Globus pallidus (tissue), 1 donor: ENCODE measurements at places on chromosomes 11 and 22.

DNA sequence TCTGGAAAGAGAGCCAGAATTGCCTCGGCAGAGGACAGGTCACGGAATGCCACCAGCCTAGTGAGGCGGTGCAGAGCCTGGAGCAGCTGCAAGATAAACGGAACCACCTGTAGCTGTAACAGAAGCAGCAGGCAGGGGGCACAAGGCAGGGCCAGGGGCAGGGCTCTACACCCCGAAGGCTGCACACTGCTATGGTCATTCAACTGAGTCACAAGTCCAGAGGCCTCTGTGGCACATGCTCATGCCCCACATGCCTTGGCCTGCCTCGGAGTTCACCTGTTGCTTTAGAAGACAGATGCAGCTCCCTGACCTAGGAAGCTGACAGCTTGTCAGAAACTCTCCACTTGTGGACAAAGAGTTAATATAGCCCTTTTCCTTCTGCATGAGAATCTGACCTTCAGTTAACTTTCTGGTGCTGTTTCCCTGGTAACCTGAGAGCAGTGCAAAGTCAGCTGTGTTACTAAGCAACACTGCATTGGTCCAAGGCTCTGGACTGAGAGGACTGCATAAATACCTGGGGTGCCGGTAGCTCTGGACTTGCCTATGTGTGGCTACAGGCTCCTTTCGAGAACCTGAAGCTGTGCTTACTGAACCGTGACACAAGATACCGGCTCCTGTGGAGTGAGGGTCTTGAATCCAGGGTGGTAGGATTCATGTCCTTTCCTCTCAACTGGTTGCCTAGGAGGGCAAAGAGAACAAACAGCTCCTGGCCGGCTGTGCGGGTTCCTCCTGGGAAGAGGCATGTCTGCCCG, 10.5 kb downstream of the COMMD9 start:
- no peak for DNase-seq

GRCh38 chr11:15216678-15217077, 102.0 kb downstream of the INSC start:
- DNase-seq = no peak

DNA sequence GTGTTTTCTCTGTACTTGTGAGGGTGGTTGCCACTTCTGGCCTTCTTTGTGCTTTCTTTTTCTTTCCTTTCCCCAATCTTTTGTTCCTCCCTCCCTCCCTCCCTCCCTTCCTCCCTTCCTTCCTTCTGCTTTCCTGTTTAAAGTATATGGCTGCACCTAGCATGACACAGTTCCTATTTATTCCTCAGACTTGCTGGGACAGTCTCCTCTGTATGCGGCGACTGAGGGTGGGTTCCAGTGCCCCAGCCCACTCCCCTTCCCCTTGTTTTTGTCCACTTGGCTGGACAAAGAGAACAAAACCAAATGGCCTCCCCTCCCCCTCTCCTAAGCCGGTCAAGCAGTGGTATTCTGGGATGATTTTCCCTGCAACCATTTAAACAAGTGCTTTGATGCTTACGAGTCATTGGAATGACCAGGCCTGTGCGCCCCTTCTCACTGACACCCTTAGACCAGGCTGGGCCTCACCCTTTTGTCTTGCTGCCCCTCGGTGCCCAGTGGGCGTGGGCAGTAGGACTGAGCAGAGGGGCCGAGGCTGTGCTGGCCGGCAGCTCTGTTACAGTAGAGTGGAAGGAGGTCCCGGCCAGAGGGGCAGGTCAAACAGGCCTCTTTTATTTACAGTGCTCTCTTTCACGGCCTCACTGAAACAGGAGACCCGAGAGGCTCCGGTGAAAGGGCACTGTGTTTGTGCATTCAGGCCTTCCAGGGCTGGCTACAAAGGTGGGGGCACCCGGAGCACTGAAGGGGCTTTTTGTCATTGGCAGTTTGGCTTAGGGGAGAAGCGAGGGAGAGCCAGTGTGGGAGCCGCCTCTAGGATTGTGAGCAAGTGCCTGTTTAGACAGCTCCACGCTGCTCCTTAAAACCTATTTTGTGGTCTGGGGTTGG, 32.2 kb downstream of the ZBTB16 start:
- peak; percentile 63 for DNase-seq

DNA sequence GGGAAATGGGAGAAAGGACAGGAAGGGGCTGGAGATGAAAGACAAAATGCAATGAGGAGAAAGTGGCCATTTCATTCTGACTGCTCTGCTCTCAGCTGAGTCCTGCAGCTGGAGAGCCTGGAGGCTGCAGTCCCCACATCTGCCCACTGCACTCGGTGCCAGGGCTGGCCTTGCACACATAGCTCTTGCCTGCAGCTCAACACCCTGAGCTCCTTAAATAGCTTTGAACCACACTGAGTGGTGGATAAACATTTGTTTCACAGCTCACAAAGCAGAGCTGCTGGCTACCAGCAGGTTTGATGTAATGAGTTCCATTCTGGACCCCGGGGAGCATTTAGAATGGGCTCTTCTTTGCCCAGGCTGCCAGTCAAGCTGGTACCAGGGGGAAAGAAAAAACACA, 426.1 kb upstream of the CADM1 start:
- no peak for DNase-seq

DNA sequence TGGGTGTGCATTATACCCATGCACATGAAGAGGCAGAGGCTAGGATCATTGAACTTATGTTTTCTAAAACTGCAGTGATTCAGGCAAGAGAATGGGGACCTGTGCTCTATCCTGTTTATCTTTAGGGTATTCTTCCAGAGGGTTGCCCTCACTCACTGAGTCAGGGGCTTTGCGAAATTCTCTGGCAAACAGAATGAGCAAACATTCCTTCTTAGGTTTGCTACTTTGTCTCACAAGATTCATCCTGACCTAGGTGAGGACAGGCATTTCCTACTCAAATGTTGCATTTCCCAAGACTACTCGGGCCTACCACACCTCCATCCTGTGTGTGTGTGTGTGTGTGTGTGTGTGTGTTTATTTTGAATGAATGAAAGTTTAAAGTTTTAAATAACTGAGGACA, 2.7 kb upstream of the EIF3M start:
- no peak for DNase-seq

- DNase-seq = no peak
Measured at GRCh38 chr11:132904607-132905006, 627.7 kb downstream of the OPCML start.

- DNase-seq = no peak
Measured at GRCh38 chr11:99418927-99419720, 398.4 kb downstream of the CNTN5 start.

- peak; percentile 42 for DNase-seq
Measured at GRCh38 chr11:34356913-34357700, 703 bp downstream of the ABTB2 start.

DNA sequence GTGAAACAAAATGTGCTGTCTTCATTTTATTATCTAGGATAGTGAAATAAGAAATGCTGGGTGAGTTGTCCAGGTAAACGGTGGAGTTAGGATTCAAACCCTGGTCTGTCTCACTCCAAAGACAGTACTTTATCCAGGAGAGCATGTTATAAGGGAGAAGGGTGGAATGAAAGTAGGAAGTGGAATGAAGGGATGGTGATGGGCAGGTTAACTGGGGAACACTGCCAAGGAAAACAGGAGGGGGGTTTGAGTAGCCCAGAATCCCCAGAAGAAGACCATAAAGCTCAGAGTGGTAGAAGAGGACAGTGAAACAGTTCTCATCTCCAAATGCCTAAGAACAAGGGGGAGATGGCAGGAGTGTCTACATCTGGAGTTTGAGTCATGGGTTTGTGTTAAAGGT, 169.0 kb downstream of the BARX2 start:
- no peak for DNase-seq

DNA sequence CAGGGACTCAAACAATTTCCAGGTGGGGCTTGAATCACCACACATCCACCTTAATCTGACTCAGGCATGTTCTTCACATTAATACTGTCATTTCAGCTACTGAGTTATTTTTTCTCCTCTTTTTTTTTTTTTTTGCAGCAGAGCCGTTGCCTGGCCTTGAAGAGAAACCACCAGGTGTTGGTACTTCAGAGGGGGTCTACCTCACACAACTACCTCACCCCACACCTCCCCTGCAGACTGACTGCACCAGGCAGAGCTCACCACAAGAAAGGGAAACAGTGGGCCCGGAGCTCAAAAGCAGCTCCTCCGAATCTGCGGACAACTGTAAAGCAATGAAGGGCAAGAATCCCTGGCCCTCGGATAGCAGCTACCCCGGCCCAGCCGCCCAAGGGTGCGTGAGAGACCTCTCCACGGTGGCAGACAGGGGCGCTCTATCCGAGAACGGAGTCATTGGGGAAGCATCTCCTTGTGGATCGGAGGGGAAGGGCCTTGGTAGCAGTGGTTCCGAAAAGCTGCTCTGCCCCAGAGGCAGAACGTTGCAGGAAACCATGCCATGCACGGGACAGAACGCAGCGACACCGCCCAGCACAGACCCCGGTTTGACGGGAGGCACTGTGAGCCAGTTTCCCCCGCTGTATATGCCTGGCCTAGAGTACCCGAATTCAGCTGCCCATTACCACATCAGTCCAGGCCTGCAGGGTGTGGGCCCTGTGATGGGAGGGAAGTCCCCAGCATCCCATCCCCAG, 15.1 kb upstream of the SLC25A18 start:
- DNase-seq = no peak

- no peak for DNase-seq
Measured at GRCh38 chr11:112017538-112017937, 7.7 kb upstream of the DLAT start.

DNA sequence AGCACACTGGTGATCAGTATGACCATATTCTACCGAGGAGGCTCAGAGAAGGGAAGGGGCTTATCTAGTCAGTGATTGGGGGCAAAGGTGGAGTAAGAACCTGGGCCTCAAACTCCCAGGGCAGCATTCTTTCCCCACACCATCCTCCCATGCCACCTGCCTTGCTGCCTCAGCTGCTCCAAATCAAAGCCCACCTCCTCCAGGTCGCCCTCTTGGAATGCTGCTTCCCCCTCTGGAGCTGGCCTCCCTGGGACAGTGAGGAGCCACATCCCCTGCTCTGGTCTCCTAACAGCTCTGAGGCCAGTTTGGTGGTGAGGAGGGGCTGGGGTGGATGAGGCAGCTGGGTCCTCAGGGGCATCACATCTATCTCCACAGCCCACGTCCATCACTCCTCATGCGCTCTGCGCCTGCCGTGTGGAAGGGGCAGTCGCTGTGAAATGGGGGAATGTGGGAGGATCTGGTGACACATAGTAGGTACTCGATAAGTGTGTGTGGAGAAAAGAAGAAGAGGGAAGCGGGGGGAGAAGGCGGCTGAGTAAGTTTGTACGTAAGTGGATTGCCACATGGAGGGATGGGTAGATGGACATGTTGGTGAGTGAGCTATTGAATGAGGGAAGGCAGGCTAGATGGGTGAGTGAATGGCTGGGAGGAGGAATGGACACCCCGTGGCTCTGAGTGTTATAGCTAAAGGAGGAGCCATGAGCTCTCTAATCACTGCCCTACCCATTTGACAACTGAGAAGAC, 16.1 kb upstream of the ARHGEF17 start:
- no peak for DNase-seq

DNA sequence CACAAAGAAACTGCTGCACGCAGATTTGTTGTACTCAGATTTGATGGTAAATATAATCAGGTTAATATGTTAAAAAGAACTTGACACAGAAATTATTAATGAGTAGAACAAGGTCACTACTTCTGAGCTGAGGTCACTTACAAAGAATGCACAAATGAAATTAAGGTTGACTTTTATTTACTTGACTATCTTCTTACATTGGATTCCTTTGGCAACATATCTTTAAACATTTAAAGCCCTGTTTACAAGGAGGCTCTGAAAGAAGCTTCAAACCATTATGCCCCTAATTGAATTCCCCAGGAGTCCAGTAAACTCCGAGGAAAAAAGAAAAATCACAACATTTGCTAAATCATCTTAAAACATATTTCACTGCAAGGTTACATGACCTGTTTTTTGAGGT, 245.5 kb downstream of the SOX6 start:
- no peak for DNase-seq

DNA sequence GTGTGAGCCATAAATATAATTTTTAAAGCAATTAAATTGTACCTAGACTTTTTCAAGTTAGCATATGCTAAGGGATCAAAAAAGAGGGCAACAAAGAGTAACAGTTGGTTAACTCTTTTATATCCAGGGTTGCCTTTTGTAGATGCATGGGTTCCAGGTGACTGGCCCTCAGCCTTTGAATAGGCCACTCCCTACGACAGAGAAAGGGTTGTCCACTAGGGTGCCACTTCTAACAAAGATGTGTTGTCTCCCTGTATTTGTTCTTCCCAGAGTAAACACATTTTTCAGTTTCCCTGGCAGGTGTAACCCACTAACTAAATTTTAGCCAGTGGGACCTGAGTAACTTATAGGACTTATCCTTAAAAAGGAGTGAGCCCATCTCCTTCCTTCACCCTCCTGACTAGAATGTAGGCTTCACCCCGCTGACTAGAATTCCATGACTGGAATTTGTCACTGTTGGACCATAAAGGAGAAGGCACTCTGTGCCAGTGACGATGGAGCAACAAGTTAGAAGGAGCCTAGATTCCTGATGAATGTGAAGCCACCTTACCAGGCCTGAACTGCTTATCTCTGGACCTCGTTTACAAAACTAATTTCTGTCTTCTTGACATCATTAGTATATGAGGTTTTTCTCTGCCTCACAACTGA, 16.6 kb downstream of the TUG1 start:
- no peak for DNase-seq

GRCh38 chr11:62463121-62463542, 44.3 kb downstream of the SCGB1A1 start:
- DNase-seq = no peak

DNA sequence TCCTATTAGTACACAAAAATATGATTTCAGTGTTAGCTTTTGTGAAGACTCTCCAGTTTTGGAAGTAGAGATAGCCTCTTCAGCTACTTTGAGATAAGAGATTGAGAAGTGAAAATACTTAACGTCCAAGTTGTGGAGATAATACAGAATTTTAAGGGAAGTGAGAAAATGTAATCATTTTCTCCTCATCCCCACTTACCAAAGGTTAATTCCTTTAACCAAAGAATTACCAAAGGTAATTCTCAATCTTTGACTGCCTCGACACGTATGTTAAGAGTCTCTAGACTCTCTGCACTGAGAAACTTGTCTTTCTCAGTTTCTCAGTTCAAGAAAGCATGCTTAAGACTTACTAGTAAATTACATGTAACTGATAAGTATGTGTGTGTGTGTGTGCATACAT, 15.3 kb downstream of the C11orf54 start:
- no peak for DNase-seq

- DNase-seq = no peak
Measured at GRCh38 chr11:34464591-34465051, 25.9 kb downstream of the CAT start.

DNA sequence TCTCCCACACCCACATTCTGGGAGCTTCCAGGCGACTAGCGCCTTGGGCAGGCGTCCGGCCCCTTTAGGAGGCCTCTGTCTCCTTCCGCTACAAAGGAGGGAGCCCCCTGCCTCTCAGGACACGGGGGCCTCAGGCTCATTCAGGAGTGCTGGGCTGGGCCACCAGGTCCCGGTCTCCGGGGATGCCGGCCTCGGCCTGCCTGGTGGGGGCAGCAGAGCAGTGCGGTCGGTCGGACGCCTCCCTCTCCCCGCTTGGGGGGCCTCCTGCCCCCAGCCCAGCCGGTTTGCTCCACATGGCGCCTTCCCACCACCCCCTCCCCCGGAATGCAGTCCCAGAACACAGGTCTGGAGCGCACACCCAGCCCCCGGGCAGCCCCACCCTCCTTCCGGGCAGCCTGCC, 21.9 kb downstream of the MRPL23 start:
- DNase-seq = no peak

- DNase-seq = peak; percentile 69
Measured at GRCh38 chr22:25492841-25493734, 71.4 kb upstream of the GRK3 start.
